ENCODE measurements at places on chromosomes 4 and X.

DNA sequence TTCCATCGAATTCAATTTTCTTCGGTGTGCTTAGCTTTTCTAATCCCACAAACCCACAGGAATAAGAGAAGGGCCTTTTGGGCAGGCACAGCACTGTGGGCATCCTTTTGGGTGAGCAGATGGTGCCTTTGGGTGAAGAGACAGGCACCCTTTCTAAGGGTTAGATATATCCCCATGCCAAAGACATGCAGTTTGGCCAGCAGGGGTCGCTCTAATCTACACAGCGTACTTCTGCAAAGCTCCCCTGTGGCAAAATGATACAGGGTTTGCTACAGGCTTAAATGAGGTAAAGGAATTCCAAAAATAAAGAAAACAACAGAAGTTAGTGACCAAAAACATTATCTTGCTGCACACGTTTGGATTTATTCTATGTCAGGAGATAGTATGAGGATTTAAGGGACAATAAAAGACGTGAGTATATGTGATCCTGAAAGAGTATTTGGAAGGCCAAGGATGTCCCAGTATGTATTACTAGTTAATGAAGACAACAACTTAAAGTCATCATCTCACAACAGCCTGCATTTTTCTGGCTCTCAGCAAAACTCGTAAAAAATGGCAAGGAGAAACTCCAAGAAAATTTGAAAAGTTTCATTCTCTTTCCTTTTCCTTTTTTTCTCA lies 49.5 kb downstream of the PHEX start:
- DNase-seq, result peak; percentile 73

DNA sequence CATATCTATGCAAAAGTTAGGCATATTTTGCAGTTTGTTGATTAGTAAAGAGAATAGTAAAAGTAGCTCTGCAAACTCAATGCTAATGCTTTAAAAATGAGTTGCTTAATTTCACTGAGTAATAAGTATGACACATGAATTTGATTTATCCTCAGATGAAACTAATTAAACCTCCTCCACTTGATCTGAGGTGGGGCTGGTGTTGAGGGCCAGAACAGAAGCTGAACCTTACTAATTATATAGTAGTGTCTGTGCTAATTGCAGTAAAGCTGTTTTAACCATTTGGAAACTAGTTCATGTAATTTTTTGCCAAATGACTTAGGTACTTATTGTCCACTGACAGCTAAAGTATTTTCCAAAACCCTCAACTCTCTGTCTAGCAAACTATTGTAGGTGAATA lies 7.7 kb upstream of the PGAM4 start:
- no peak for DNase-seq

- no peak for DNase-seq
These were observed 329.1 kb downstream of the FBXW7 start for GRCh38 chr4:152206646-152207377.

DNA sequence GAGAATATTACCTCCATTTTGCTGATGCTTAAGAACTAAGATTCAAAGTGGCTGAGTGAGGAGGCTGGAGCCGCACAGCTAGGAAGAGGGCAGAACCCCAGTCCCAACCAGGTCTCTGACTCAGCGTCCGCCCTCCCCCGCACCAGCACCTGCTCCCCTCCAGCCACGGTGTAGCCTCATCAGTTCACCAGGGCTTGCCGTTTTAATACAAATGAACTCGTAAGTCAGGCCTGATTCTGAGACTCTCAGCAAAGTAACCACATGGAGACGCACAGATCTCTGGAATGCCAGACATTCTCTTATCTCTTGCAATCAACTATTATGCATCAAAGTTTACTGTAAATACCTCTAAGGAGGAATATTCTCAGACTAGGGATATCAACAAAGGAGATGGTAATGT lies 52.4 kb downstream of the ENPP6 start:
- DNase-seq, result no peak

GRCh38 chrX:131741103-131741581 lies 197.3 kb downstream of the OR13H1 start:
- DNase-seq, result no peak

- no peak for DNase-seq
These were observed 150.8 kb downstream of the STIM2 start for GRCh38 chr4:27011401-27011800.

DNA sequence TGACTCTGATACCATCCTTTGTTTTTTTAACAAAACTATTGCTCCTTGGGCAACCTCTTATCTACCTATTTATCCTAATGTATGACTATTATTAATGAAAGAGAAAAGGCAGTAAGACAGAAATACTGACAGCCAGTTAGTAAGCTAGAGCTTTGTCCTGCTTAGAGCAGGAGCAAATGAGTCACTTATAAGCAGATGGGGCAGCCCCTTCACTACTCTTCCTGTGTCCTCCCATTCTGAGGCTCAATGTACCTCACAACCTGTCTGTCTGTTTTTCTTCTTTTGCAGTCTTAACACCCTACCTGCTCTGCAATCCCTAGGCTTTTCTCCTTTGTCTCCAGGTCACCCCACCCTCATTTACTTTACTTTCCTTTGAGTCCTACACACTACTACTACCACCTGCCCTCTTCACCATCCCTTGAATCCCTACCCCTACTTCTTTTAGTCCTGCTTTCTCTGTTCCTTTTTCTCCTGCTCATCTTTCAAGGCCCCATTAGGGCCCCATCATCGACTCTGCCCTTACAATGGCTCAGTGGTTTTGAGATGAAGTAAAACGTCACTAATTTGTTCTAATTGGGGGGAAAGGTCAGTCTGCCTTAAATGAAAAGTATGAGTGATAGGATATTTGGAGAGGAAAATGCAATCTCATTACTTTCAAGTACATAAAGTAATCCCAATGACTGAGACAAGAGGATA lies 294.3 kb downstream of the GUCY2F start:
- no peak for DNase-seq
